ENCODE measurements at places on chromosomes 6 and 20. TPM values are rescaled to one million over a fixed set of nuclear protein-coding genes. Genes with fewer than 3 reads are reported as not detected.

GRCh38 chr6:132804251-132804650, 5.8 kb upstream of the SLC18B1 start:
- no peak for DNase-seq

GRCh38 chr6:168507730-168508129, 66.7 kb downstream of the SMOC2 start:
- DNase-seq: no peak

Gene UNC5CL
- total RNA-seq: not detected

Gene MYBL2
- total RNA-seq: 48.8 TPM

Gene CCN6
- not detected for total RNA-seq

Gene TULP1
- not detected for total RNA-seq

Measured in Daoy (cell line).